CD4-positive, alpha-beta T cell treated with Interleukin-4 for 4 hours (primary cell): ENCODE measurements at places on chromosomes 7 and 10.
A peak's percentile ranks its signal among the peaks of the same experiment; 100 is the strongest.

GRCh38 chr7:156656598-156656997 lies 16.0 kb downstream of the RNF32 start:
- no peak for DNase-seq

DNA sequence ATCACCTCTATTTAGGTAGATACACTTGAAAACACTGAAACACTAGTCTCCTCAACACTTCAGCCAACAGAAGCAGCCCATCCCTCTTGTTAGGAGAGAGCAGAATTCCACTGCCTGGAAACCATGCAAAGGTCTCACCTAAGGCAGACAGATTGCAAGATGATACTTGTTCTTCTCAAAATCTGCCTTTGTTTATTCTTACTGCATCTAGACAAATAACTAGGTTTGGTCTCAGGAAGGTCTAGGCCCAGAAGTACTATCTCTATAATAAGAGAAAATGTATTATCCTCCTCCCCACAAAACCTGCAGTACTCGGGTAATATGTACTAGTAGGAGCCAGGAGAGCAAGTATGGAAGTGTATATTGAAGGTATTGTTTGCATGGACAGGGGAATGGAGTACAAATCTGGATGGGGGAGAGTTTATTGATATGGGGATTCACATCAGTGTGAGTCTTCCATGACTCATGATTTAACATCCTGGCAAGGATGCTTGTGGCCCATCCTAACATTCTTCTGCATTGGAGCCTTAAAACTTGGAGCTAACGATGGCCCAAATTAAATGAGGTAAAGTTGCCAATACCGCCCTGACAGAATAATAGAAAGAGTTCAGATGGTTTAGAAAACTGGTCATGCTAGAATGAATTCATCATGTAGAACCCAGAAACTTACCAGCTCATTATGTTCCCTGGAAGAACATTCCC lies 109.2 kb downstream of the EPC1 start:
- no peak for DNase-seq

DNA sequence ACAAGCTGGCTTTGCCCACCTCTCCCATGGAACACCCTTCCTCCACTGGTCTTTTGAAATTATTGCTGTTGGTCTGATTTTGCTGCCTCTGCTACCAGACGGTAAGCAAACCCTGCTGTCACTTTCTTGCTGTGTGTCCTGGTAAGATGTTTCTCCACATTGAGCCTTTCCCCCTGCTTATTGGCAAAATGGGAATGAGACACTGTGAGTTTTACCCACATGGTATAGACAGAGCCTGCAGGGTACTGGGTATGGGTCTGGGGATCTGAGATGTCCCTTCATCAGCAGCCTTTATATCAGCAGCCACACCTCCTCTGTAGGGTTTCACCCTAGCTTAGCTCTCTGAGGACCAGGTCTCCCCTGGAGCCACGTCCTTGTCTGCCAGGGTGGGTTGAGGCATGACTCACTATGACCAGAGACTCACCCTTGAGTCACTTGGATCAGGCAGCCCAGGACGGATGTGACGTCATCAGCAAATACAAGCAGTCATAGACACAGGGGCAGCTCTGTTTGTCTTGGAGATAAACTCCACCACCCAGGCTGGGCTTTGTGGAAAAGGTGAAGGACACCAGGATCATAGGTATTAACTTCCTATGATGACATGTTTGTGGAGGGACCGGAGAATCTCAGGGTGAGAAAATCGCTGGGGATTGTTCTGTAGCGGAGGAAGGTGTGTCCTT lies 17.9 kb upstream of the BAIAP2L1 start:
- no peak for DNase-seq

GRCh38 chr10:62048919-62049623 lies 147.6 kb downstream of the ARID5B start:
- DNase-seq, result peak; percentile 73

DNA sequence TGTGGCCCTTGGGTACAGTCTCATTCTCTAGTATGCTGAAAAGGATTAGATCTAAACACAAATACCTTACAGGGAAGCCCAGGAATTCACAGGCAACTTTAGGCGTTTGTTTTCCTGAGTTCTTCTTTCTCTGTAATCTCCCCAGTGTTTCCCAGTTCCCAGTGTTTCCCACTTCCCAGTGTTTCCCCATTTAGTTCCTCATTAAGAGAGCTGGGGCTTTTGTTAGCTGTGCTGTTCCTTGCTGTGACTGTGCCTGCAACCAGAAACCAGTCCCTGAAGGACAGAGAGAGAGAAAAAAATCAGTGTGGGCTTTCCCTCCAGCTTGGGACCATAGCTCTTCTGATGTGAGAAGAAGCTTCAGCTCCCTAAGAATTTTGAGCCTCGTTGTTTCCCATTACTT lies 802.9 kb upstream of the COBL start:
- DNase-seq, result no peak

DNA sequence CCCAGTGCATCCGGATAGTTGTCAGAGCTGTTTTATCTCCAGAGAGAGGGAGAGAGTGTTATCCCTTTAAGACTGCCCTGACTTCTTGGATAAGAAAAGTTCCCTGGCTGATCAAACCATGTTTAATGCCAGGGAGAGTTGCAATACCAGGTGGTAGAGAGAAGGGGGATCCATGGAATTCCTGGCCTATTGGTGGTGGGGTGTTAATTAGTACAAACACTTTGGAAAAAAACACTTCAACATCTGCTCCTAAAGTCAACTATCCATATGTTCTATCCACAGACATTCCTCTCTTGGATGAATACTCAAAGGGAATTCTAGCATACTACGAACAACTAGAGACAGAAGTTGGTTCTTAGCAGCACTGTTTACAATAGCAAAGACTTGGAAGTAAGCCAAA lies 307.2 kb downstream of the TCERG1L start:
- DNase-seq, result no peak

DNA sequence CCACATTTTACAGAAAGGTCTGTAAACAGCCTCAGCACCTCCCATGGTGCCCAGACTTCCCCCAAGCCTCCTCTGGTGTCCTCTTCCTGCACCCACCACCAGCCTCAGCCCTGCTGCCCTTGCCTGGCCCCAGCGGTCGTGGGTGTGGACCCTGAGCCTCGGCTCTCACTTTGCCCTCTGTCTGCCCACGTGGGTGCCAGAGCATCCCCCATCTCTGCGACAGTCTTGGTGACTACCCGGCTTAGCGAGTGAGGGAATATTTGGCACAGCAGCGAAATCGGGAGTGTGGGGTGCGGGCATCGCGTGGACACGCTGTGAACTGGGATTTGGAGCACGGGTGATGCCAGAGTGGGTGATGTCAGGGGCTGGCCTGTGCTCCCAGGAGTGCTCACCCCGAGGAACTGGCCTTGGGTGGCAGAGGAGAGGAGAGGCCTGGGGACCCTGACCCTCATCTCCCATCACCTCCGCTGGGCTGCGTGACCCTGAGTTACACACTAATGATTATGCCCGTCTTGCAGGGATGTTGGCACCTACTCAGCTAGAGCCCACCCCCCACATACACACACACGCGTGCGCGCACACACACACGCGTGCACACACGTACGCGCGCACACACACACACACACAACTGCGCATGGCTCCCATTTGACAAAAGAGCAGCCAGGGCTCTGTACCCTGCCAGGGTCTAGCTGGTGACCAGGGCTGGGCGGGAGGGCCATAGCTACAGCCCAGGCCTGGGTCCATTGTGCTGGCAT lies 8.7 kb downstream of the ELFN1 start:
- DNase-seq, result no peak

DNA sequence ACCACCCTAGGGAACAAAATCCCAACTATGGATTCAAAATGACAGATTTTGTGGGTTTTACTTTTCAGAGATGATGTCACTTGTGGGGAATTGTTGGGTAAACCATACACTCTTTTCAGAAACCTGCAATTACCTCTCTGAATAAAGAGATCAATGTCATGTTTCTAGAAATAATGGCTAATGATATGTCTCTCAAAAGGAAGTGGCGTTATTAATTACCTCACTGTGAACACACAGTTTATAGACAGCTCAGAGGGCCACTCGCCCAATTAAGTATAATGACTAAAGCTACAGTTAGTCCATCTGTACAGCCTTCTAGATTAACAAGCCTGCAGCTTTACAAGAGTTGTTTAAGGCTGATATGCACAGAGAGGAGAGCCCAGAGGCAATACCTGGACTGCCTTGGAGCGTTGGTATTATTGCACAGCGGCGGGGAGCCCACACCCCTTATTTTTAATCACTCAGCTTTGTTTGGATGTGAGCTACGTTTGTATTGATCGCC lies 79.5 kb downstream of the RAB11FIP2 start:
- DNase-seq, result no peak

DNA sequence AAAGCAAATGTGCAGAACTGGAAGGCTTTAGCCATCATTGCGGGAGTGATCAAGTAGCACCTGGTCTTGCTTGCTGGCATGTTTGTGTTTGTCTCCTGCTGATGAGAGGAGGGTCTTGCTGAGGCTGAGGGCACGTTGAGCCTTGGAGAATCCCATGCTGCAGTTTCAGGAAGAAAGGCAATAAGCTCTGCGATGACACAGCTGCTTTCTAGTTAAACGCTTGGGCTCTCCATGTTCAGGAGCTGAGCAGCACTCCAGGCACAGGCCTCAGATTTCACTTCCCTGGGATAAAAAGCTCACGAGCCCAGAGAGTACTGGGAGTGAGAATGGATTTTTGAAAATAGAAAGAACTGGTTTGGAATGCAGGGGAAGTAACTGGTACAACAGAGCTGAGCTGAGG lies 100.8 kb downstream of the LRRC18 start:
- no peak for DNase-seq

- no peak for DNase-seq
Observed at GRCh38 chr7:109901926-109902325, 1189.0 kb upstream of the LRRN3 start.

DNA sequence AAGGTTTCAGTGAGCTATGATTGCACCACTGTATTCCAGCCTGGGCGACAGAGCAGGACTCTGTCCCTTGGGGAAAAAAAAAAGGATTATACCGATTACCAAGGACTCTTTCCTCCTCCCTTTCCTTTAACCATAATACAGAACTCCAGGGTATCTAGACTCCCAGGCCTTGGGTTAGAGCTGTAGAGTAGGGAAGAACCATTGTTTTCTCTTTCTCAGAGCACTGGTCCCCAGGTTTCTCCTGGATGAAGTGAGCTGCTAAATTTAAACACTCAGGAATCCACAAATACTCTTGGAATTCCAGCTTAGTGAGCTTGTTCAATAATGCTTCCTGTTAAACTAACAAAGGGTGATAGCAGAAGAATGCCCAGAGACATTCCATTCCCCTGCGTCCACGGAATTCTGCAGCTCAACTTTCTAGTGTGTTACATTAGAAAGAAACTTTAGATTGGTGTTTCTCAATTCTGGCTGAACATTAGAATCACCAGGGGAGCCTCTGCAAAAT lies 14.6 kb upstream of the RPEL1 start:
- no peak for DNase-seq

GRCh38 chr10:108975459-108976058 lies 947.8 kb downstream of the XPNPEP1 start:
- no peak for DNase-seq

DNA sequence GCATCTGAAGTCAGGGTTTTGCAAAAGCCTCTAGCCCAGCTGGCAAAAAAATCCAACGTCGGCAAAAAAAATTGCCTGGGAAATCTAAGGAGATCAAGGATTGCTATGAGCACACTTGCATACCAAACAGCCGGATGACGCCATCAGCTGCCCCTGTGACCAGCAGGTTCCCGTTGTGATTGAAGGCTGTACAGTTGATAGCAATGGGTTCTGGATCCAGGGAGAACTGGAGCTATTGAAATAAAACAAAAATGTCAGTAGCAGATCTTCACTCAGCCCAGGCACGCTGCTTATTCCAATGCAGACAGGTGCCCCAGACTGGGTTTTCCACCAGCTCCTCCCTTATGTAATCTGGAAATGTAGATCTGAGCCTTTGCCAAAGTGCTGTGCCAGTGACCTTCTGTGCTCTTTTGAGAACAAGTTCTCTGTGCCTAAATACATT lies 18.7 kb upstream of the CYREN start:
- no peak for DNase-seq

DNA sequence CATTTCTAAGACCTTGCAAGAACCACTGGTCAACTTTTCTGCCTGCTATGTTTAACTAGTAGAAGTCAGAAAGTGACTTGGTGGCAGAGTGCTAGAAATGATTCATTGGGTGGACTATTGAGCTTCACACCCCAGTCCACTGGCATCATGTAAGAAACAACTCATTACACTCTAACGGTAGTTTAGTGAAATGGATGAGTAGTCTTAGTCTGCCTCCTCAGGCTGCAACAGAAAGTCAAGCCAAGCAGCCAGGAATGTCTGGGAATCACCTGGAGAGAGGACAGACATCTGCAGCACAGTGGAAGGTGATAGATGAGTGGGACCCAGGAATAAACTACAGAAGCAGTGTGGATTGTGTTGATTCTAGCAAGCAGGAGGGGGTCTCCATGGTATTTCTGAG lies 125.4 kb downstream of the AUTS2 start:
- DNase-seq, result no peak

- peak; percentile 80 for DNase-seq
Observed at GRCh38 chr10:49177391-49178355, 10.5 kb downstream of the TMEM273 start.

GRCh38 chr10:22534849-22535604 lies 179.4 kb downstream of the PIP4K2A start:
- DNase-seq, result no peak

DNA sequence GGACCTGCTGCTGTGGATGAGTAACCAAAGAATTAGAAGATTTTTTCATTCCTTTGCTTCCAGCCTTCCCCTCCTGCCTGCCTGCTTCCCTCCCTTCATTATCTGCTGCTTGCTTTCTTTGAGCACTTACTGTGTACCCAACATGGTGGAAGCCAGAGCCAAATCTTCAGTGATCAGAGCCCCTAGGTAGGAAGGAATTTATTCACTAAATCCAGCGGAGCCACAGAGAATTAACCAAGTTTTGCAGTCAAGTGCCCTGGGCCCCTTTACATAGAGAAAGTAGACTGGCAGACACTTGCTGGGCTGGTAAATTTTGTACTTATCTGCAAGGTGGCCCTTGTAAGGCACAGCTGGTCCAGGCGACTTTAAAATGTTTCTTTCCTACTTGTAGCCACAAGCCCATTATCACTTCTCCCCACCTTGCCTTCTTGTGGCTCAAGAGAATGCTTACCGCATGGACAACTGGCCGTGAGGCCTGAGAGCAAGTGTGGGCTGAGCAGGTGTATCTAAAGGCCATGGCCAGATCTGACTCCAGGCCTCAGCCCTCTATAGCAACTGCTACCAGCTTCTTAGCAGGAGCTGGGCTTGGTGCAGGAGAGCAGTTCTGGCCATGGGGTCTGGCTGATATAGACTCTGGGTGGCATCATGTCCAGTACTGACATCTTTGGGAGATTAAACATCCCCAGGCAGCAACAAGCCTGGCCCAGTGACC lies 11.1 kb downstream of the UNC5B start:
- DNase-seq, result no peak

GRCh38 chr10:125441151-125441550 lies 241.8 kb downstream of the TEX36 start:
- no peak for DNase-seq

DNA sequence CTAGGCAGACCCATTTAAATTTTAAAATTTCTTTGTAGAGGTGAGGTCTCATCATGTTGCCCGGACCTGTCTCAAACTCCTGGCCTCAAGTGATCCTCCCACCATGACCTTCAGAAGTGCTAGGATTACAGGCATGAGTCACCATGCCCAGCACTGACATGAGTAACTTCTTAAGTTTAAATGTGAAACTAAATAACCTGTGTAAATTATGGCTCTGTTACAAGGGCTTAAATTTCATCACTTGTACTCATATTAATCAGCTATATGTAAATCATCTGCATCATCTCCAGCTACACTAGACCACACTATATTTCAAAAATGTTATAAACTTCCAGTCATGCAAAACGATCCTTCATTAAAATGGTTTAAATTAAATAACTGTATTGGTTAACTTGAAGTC lies 56.1 kb downstream of the ATAD1 start:
- peak; percentile 14 for DNase-seq
